Dermis lymphatic vessel endothelial cell (primary cell): ENCODE measurements at places on chromosomes 7 and 10. TPM values are rescaled to one million over a fixed set of nuclear protein-coding genes. Genes with fewer than 3 reads are reported as not detected.

The UCMA gene
- not detected in 2 replicates for total RNA-seq

The GRM3 gene
- total RNA-seq, result not detected in 2 replicates

The PDE6C gene
- total RNA-seq, result not detected in 2 replicates

The SAP25 gene
- not detected in 2 replicates for total RNA-seq

The CYP3A5 gene
- total RNA-seq, result 0.34 TPM in 1 of 2 replicates, not detected in the other

The MYOZ1 gene
- total RNA-seq, result not detected in 2 replicates

The HNRNPF gene
- 179 and 190 TPM in 2 replicates for total RNA-seq

The FAM20C gene
- 1.3 and 1.4 TPM in 2 replicates for total RNA-seq

The EVX1 gene
- not detected in 2 replicates for total RNA-seq

The IL2RA gene
- not detected in 2 replicates for total RNA-seq

The NKX2-3 gene
- total RNA-seq, result not detected in 2 replicates

The ARMC3 gene
- not detected in 2 replicates for total RNA-seq

The HOXA1 gene
- total RNA-seq, result 0.43 and 0.65 TPM in 2 replicates

The ASZ1 gene
- not detected in 2 replicates for total RNA-seq

The OR9A2 gene
- not detected in 2 replicates for total RNA-seq

The VWDE gene
- under 0.01 TPM in 1 of 2 replicates, not detected in the other for total RNA-seq

The CTAGE6 gene
- 0.17 TPM in 1 of 2 replicates, not detected in the other for total RNA-seq

The CALCR gene
- not detected in 2 replicates for total RNA-seq

The SLC18A2 gene
- total RNA-seq, result under 0.01 TPM in 1 of 2 replicates, not detected in the other

The DDIT4 gene
- 133 and 184 TPM in 2 replicates for total RNA-seq

The ELFN1 gene
- 0.22 and 0.77 TPM in 2 replicates for total RNA-seq

The SLC26A5 gene
- total RNA-seq, result 1.5 and 2.3 TPM in 2 replicates

The SFTPA1 gene
- total RNA-seq, result under 0.01 TPM in 1 of 2 replicates, not detected in the other

The C7orf33 gene
- not detected in 2 replicates for total RNA-seq

The KLF14 gene
- not detected in 2 replicates for total RNA-seq

The C10orf62 gene
- not detected in 2 replicates for total RNA-seq

The FAM237B gene
- not detected in 2 replicates for total RNA-seq

The SORCS1 gene
- total RNA-seq, result not detected in 2 replicates

The CFAP69 gene
- total RNA-seq, result 0.76 and 3.0 TPM in 2 replicates

The TMEM176A gene
- total RNA-seq, result not detected in 2 replicates

The LFNG gene
- 10.5 and 46.1 TPM in 2 replicates for total RNA-seq

The ST8SIA6 gene
- 0.26 and 0.54 TPM in 2 replicates for total RNA-seq

The SVOPL gene
- not detected in 2 replicates for total RNA-seq

The C7orf57 gene
- not detected in 2 replicates for total RNA-seq
